ENCODE measurements at places on chromosomes 2 and 18.

DNA sequence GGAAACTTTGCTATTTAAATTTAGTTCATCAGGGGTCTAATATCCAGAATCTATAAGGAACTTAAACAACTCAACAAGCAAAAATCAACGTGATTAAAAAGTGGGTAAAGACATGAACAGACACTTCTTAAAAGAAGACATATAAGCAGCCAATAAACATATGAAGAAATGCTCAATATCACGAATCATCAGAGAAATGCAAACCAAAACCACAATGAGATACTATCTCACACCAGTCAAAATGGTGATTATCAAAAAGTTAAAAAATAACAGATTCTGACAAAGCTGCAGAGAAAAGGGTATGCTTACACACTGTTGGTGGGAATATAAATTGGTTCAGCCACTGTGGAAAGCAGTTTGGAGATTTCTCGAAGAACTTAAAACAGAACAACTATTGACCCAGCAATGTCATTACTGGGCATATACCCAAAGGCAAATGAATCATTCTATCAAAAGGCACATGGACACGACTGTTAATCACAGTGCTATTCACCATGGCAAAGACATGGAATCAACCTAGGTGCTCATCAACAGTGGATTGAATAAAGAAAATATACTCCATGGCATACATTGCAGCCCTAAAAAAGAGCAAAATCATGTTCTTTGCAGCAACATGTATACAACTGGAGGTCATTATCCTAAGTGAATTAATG is 189.9 kb downstream of the SLC4A10 start:
- DNase-seq: no peak

DNA sequence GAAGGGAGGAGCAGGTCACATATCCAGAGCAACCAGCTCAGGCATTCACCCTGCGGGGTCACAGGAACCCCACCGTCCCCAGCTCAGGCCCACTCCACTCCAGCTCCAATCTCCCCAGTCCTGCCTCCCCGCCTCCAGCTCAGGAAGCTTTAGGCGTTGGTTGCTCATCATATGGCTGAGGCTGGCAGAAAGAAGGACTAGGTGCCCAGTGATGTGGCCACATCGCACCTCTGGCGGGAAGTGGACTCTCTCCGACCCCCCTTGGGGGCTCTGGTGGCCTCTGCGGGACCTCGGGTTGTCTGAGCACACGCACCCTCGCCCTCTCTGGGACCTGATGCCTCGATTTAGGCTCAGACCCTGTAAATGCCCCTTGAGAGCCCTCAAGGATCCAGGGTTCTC is 187.7 kb downstream of the ZFP36L2 start:
- no peak for DNase-seq

GRCh38 chr2:160427629-160428404 is 65.8 kb downstream of the RBMS1 start:
- DNase-seq: peak; percentile 93

DNA sequence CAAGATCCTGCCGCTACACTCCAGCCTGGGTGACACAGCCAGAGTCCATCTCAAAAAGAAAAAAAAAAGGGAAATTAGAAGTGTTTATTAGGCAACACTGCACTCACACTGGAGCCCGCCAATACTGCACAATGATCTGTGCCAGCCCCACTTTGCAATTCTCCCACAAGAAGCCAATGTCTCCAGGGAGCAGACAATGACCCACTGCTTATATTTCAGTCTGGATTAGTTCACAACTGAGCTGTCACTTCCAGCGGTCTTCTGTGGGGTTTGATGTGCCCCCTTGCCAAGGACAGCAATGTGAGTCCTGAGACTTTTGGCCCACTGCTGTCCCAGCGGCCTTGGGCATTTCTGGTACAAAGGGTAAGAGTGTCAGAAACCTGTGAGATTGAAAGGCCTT is 85.6 kb upstream of the PPM1B start:
- DNase-seq: no peak

- no peak for DNase-seq
These were observed 6.0 kb downstream of the NCK2 start for GRCh38 chr2:105750735-105751134.

- no peak for DNase-seq
These were observed 19.9 kb downstream of the MBOAT2 start for GRCh38 chr2:8983571-8983970.

DNA sequence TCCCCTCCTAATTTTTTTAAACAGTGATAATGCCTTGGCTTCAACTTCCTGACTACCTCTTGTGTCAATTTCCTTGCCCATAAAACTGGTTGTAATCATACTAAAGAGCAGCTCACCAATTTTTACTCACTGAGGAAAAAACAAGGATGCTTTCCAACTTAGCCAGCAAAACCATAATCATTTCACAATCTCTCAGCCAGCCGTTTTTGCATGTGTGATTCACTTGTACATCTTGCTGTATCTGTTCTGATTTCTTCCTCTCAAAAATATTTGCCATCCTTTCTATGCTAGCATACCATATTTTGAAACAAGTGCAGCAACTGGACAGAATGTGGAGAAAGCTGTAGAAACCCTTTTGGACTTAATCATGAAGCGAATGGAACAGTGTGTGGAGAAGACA is 60.7 kb downstream of the RAB27B start:
- DNase-seq: peak; percentile 92

DNA sequence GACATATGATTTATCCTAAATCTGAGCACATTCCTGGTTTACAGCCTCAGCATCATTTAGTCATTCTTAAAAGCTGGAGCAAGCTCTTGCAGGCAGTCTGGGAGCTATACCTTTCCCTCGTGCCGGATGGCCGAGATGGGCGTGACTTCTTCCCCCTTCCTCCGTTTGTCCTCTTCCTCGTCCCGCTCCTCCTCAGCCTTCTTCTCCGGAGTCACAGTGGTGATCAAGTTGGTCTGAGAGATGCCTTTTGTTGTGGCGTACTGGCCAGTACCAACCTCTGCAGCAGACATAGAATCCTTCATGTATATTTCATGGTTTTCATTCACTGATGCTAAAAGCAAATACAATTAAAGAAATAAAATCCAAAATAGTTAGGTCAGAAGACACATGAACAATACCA is 124.1 kb upstream of the ZBTB14 start:
- DNase-seq: no peak

DNA sequence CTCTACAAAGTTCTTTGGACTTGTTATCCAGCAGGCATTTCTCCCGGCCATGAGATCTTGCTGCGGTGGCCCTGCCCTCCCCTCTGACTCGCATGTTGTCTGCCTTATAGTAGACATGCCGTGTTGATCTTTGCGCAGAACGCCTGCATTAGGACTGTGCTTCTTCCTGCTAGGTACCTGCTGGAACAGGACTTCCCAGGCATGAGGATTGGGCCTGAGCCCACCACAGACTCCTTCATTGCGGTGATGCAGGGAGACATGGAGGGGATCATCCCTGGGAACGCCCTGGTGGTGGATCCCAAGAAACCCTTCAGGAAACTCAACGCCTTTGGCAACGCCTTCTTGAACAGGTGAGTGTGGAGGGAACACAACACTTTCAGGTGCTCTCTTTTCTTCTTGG is 10.1 kb downstream of the EHD3 start:
- DNase-seq: no peak

- DNase-seq: no peak
These were observed 1395.8 kb downstream of the LRP1B start for GRCh38 chr2:140734992-140735391.

- DNase-seq: no peak
These were observed 22.0 kb downstream of the SMAD7 start for GRCh38 chr18:48928787-48929186.

All from amniotic epithelial cell (primary cell).